ENCODE measurements at places on chromosomes 4 and X.

GRCh38 chr4:82381235-82381634 is 7.4 kb upstream of the HNRNPD start:
- DNase-seq: no peak

DNA sequence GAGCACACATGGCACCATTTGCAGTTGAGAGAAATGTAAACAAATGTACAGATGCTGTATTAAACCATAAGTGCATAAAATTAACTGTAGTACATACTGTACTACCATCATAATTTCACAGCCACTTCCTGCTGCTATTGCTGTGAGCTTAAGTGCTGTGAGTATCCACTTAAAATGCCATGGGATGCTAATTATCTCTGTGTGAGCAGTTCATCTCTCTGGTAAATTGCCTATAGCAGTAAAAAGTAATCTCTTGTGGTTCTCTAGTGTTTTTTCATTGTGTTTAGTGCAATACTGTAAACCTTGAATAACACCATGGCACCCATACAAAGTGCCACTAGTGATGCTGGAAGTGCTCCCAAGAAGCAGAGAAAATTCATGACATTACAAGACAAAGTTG is 9.9 kb upstream of the SCOC start:
- no peak for DNase-seq

- no peak for DNase-seq
These were observed 1.4 kb downstream of the DDX3X start for GRCh38 chrX:41335198-41335957.

GRCh38 chrX:74923942-74924448 is 1.3 kb downstream of the NEXMIF start:
- no peak for DNase-seq

GRCh38 chrX:26262121-26262523 is 46.2 kb downstream of the MAGEB5 start:
- no peak for DNase-seq

GRCh38 chr4:89411539-89412309 is 104.1 kb upstream of the GPRIN3 start:
- DNase-seq: no peak

DNA sequence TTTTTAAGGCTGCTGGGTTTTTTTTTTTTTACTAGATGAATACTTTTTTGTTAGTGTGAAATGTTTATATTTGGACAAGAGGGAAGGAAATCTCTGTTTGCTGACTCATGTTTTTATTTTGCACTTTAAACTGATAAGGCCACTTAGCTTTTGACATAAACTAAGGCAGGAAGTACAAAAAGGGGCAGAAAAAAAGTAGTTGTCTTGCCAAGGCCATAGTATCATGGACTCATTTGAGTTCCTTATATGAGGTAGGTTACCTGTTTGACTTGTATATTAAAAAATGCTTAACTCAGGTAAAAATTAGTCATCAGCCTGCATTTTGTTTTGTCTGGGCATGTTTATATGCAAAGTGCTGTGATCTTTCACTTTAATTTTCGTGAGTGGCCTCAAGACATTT is 26.0 kb downstream of the SMAD1 start:
- no peak for DNase-seq

DNA sequence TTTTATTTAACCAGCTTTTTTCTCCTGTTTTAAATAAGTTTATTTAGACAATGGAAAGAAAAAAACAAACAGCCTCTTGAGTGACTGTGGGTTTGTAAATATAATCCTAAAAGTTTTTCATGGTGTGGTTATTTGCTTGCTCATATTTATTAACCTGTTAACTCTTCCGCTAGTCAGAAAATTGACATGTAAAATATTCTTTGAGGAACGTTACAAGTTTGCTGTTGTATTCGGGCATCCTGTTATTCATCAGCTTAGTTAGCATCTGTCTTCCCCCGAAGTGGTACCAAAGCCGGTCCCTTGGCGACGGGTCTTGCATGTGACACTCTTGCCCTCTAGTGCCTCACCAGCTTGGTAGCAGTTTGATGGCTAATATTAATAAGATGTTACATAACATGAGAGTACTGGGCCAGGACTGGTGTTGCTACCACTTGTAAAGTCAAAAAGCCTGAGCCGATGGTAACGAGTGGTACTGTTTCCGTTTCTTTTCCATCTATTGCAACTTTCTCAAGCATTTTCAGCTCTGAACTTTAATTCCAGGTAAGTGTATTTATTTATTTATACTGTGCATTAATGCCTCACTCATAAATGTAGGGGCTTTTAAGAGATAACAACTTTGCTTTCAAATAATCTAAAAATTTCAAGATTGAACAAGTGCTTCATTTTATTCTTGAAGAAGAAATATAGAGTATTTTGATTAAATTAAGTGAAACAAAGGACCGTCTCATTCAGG is at the start of gene NDST3:
Gene NDST3, plus strand, starts transcription at position 434 of the 733 bp plus-strand sequence. CDS start 19,425 bp downstream, outside the sequence.
- no peak for DNase-seq

DNA sequence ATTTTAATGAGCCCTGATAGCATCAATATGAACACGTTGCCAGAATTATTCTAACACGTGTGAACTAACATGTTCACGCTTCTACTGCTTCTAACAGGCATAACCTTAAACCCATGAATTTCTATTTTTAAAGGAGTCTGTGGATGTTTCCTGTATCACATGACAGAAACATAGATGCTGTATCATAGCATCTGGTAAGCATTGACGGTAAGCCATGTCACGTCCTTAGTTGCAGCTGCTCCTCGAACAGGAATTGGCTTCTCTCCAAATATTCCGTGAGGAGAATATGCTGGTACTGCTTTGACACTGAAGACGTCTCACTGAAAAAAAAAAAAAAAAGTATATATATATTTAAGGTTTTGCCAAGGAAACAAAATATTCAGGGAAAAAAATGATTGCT is 105.1 kb upstream of the MXRA5 start:
- DNase-seq: no peak

GRCh38 chr4:71095545-71095944 is 102.1 kb downstream of the DCK start:
- DNase-seq: no peak

GRCh38 chrX:139058831-139059495 is 347.4 kb upstream of the FGF13 start:
- DNase-seq: no peak

- no peak for DNase-seq
These were observed 12.9 kb downstream of the DDX53 start for GRCh38 chrX:23012636-23013035.

- DNase-seq: no peak
These were observed 46.4 kb upstream of the TBC1D9 start for GRCh38 chr4:140802591-140802990.

- DNase-seq: no peak
These were observed at the start of gene MBNL3 for GRCh38 chrX:132488819-132489577. Gene MBNL3, minus strand, starts transcription at chrX:132489038. Its CDS starts 49,427 bp downstream, at chrX:132439611.

DNA sequence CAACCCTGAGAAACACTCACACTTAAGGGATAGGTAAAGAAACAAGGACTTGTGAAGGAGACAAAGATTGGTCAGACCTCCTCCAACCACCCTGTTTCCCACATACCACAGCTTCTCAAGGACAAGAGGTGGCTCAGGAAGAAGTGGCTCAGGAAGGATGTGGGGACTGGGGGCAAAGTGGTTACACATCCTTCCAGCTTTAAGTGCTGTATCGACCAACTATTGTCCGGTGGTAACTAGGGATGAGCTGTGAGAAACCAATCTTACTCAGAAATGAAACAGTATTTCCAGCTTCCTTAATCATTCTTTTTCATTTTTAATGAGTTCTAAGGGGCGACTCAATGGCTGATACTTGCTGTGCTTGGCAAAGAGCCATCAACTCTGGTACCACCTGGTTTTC is 8.5 kb upstream of the LHFPL1 start:
- no peak for DNase-seq

GRCh38 chrX:68672581-68673318 is 25.3 kb downstream of the STARD8 start:
- no peak for DNase-seq

- no peak for DNase-seq
These were observed 828.3 kb downstream of the TECRL start for GRCh38 chr4:63580796-63581475.

GRCh38 chr4:138310991-138311390 is 68.8 kb upstream of the SLC7A11 start:
- no peak for DNase-seq

- DNase-seq: no peak
These were observed 1085.6 kb upstream of the TENM3 start for GRCh38 chr4:181157647-181158046.

DNA sequence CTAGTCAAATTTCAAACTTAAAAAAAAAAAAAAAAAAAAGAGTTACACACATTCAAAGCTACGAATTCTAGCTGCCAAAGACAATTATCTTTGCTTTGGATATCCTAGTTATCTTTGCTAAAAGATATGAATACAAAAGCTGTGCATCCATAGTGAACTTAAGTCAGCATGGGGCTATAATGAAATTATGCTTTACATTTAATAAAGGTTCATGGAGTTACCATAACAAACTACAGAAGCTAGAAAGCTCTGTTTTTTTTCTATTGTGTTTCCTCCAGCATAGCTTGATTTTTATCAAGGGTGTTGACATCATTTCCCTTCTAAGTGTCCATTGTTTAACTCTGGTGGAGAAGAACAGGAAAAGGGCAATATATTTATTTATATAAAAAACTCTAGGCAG is 234.1 kb downstream of the ANKRD50 start:
- DNase-seq: no peak

DNA sequence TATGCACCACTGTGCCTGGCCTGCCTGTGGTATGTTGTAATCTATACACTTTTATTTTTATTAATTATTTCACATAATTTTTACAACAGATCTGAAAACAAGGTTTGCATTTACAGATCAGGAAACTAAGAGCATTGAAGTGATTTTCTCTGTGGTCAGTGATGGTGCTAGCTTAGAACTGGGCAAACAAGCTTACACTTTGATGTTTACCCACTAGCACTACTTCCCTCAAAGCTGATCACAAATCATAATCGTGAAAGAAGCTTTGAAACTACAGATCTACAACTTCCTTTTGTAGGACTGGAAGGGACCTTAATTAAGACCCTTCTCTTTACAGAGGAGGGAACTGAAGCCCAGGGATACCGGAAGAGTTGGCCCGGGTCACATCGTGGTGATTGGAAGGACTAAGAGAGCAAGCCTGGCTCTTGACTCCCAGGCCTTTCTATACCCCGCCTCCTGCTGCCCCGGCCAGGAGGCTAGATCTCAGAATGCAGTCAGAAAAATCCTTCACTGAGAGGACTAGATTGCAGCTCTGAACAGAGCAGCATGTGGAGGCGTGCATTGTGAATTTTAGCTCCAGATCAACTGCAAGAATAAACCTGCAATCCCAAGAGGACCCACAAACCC is 93.7 kb upstream of the ZNF827 start:
- DNase-seq: no peak

- no peak for DNase-seq
These were observed 328.3 kb downstream of the KLHL13 start for GRCh38 chrX:117788339-117788738.

DNA sequence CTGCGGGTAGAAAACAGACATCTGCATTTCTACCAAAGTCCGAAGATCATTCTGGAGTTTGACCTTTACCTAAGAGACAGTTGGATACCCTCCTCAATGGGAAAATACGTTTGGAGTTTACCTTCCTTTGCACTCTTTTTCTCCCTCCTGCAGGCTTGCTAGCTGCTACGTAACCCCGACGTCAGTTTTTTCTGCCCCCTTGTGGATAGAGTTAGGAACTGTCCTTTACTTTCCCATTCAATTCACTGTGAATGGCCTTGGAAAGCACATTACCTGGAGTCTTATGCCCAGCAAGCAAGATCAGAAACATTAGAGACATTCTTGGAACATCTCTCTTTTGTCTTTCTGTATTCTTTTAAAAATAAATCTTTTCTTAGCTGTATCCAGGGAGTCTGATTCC is 250.7 kb downstream of the NAP1L3 start:
- DNase-seq: no peak

DNA sequence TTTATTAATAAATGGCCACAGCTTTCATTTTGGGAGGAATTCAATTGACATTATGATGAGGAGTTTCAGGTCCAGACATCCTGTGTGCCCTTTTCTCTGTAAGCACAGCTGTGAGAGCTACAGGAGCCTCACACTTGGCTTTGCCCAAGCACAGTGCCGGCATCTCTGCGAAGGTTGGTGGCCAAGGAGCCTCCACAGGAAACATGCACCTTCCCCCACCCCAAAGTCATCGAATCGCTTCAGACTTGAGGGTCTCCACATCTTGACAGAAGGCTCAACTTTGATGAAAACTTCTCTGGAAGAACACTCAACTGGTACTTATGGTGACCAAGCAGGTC is 100.0 kb downstream of the SYNPO2 start:
- no peak for DNase-seq

- no peak for DNase-seq
These were observed 82.6 kb downstream of the LUZP4 start for GRCh38 chrX:115372152-115372551.

DNA sequence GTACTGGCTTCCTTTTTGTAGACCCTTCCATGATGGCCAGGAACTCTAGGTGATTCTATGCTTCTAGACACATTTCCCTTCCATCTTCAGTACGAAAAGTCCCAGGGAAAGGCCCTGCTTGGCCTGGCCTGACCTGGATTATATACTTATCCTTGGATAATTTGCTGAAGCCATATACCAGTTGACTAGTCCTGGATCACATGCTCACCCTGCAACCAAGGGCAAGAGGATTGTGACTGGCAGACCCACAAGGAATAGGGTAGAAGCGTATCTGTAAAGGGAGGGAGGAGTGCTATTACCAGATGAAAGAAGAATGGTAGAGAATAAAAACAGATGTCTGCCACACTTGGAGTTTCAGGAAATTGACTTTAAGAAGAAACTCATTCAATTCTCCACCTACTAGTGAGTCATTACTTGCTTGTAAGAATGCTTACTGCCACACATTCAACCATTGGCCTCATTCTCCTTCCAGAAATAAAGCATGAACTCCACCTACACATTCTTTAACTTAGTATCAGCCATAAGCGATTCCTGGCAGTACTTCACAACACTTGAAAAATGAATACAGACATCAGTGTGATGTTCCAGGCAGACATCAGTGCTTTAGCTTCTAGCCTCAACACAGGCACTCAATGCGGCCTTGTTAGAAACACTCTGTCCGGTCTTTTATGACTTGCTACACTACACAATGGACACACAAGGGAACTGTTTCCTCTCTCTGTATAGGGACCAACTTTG is 141.8 kb downstream of the CBR4 start:
- DNase-seq: no peak

DNA sequence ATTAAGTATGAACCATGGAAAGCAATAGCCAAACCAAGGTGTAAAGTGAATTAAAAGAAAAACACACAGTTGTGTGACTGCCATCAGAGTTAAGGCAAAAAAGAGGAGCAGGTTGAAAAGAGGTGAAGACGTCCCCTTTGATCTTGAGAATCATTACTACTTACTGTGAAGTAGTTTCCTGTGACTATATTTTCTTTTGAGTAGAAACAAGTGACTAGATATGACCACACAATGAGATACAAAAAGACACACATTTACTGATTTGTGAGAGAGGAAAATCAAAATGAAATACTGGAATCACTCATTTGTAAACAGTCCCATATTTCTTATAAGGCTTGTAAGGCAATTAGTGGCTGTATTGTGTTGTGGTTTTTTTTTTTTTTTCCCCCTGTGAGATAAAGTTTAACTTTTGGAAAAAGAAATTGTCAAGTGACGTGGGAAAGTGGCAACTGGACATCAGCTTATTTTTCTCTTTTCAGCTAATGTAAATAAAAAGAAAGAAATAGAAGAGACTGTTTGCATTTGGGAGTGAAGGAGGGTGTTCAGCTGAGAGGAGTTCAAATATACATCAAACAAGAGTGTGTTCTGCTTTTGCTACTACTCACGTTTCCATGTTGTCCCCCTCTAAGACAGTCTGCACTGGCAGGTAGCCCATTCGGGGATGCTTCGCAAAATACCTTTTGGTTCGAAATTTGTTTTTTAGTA is 106.4 kb upstream of the FTHL17 start:
- DNase-seq: no peak

- DNase-seq: no peak
These were observed 73.5 kb downstream of the HS3ST1 start for GRCh38 chr4:11355226-11355625.
